Cardiac atrium fibroblast (primary cell): ENCODE measurements at places on chromosomes 7 and 10. TPM values are rescaled to one million over a fixed set of nuclear protein-coding genes. Genes with fewer than 3 reads are reported as not detected.

The KLF14 gene
- not detected in 2 replicates for total RNA-seq

The IL15RA gene
- 9.1 and 16.4 TPM in 2 replicates for total RNA-seq

The ATRNL1 gene
- total RNA-seq, result under 0.01 and 0.16 TPM in 2 replicates

The MSMB gene
- total RNA-seq, result not detected in 2 replicates

The ZNF438 gene
- total RNA-seq, result 2.8 and 6.3 TPM in 2 replicates

The EGR2 gene
- total RNA-seq, result 4.9 and 9.4 TPM in 2 replicates

The GLCCI1 gene
- 0.81 and 1.4 TPM in 2 replicates for total RNA-seq

The FOXI2 gene
- total RNA-seq, result not detected in 2 replicates

The UPK3BL1 gene
- 8.3 and 10.3 TPM in 2 replicates for total RNA-seq

The CAV2 gene
- total RNA-seq, result 66.9 and 76.2 TPM in 2 replicates

The CCDC172 gene
- not detected in 2 replicates for total RNA-seq

The SUN3 gene
- total RNA-seq, result not detected in 2 replicates

The OPN1SW gene
- not detected in 2 replicates for total RNA-seq

The CLEC2L gene
- total RNA-seq, result not detected in 2 replicates

The ASAH2 gene
- total RNA-seq, result under 0.01 and 7.3 TPM in 2 replicates

The ZKSCAN5 gene
- total RNA-seq, result 7.5 and 9.2 TPM in 2 replicates

The NODAL gene
- total RNA-seq, result not detected in 2 replicates

The OR13A1 gene
- total RNA-seq, result not detected in 2 replicates

The MAGI2 gene
- 0.81 and 1.3 TPM in 2 replicates for total RNA-seq

The NUDT13 gene
- total RNA-seq, result 0.16 and 0.90 TPM in 2 replicates

The CPVL gene
- total RNA-seq, result not detected in 2 replicates

The HGF gene
- 117 and 150 TPM in 2 replicates for total RNA-seq

The FGFBP3 gene
- not detected in 2 replicates for total RNA-seq

The NYAP1 gene
- 2.4 and 7.0 TPM in 2 replicates for total RNA-seq

The RAB18 gene
- total RNA-seq, result 47.3 and 54.8 TPM in 2 replicates

The SLC16A9 gene
- total RNA-seq, result 0.65 TPM in 1 of 2 replicates, not detected in the other

The FFAR4 gene
- total RNA-seq, result not detected in 2 replicates

The COL13A1 gene
- 26.9 and 27.9 TPM in 2 replicates for total RNA-seq

The TET1 gene
- 2.6 and 4.9 TPM in 2 replicates for total RNA-seq

The ERV3-1 gene
- 8.8 and 12.0 TPM in 2 replicates for total RNA-seq

The MYL10 gene
- not detected in 2 replicates for total RNA-seq

The C7orf57 gene
- not detected in 2 replicates for total RNA-seq

The TAS2R3 gene
- not detected in 2 replicates for total RNA-seq

The CYP26C1 gene
- total RNA-seq, result 0.32 and 4.7 TPM in 2 replicates

The CC2D2B gene
- total RNA-seq, result not detected in 2 replicates

The GCK gene
- total RNA-seq, result 0.81 TPM in 1 of 2 replicates, not detected in the other

The STAMBPL1 gene
- 13.9 and 23.8 TPM in 2 replicates for total RNA-seq

The C10orf105 gene
- total RNA-seq, result not detected in 2 replicates

The SPDYE2 gene
- total RNA-seq, result not detected in 2 replicates

The FAM25A gene
- total RNA-seq, result not detected in 2 replicates

The MRLN gene
- not detected in 2 replicates for total RNA-seq

The HSPB1 gene
- total RNA-seq, result 306 and 368 TPM in 2 replicates

The INA gene
- total RNA-seq, result 0.36 and 0.97 TPM in 2 replicates

The TNRC18 gene
- total RNA-seq, result 31.2 and 51.7 TPM in 2 replicates

The UNCX gene
- not detected in 2 replicates for total RNA-seq

The CPXM2 gene
- 0.18 and 2.1 TPM in 2 replicates for total RNA-seq

The FAM237B gene
- not detected in 2 replicates for total RNA-seq

The TMEM229A gene
- 2.1 and 3.2 TPM in 2 replicates for total RNA-seq

The LOXL4 gene
- 4.9 and 9.1 TPM in 2 replicates for total RNA-seq

The DLG5 gene
- 15.0 and 18.1 TPM in 2 replicates for total RNA-seq

The CTAGE4 gene
- under 0.01 and 0.65 TPM in 2 replicates for total RNA-seq

The THNSL1 gene
- 2.2 and 3.6 TPM in 2 replicates for total RNA-seq
